ENCODE measurements at places on chromosomes 11 and 22. TPM values are rescaled to one million over a fixed set of nuclear protein-coding genes. Genes with fewer than 3 reads are reported as not detected.

- DNase-seq: no peak
Measured at GRCh38 chr11:69201066-69201365, 45.3 kb downstream of the SMIM38 start.

DNA sequence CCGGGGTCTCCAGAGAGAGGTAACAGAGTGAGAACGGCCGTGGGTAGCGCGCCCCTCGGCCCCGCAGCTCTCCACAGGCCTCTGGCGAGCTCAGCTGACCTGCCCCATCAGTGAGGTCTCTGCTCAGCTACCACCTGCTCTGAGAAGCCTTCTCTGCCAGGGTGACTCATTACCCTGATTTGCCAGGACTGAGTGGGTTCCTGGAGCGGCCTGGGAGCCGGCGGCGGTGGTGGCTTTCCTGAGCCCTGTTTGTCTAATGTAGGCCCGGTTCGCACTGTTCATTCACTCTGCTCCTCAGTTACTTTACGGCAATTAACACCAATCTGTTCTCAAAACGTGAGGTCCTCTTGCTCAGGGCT is 351.0 kb upstream of the B3GAT1 start:
- no peak for DNase-seq

GRCh38 chr11:13952221-13952620 is 10.3 kb upstream of the SPON1 start:
- DNase-seq: no peak

DNA sequence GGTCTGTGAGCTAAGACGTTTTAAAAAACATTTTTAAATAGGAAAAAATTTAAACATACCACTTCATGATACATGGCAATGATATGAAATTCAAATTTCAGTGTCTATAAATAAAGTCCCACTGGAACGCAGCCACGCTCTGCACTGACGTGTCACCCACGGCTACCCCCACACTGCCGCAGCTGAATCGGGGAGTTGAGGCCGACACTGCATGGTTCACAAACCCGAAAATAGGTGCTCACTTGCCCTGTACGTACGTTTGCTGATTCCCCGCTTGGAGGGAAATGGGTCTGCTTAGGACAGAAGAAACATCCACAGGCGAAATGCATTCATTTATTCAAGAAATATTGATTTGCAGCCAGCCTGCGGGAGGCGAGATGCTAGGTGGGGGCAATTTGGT is 1342.3 kb downstream of the TBC1D22A start:
- no peak for DNase-seq

SPON1 gene
- total RNA-seq: 60.3 TPM

MS4A15 gene
- 110 TPM for total RNA-seq

RFPL2 gene
- 0.49 TPM for total RNA-seq

Data from upper lobe of left lung (tissue), 6 donors.